ENCODE measurements at places on chromosomes 7 and 10. TPM values are rescaled to one million over a fixed set of nuclear protein-coding genes. Genes with fewer than 3 reads are reported as not detected.

The GHRHR gene
- total RNA-seq, result not detected

The PILRA gene
- total RNA-seq, result 0.95 TPM

The C10orf143 gene
- 0.33 TPM for total RNA-seq

- no peak overlapping the region for H3K4me3 ChIP-seq
- peaks cover 2% of the 10 kb centered on the region for H3K27me3 ChIP-seq
- H3K4me1 ChIP-seq, result no peaks in the 10 kb centered on the region
- no peak overlapping the region for H3K27ac ChIP-seq
Observed at GRCh38 chr7:104857458-104858425, 156.3 kb upstream of the KMT2E start.

DNA sequence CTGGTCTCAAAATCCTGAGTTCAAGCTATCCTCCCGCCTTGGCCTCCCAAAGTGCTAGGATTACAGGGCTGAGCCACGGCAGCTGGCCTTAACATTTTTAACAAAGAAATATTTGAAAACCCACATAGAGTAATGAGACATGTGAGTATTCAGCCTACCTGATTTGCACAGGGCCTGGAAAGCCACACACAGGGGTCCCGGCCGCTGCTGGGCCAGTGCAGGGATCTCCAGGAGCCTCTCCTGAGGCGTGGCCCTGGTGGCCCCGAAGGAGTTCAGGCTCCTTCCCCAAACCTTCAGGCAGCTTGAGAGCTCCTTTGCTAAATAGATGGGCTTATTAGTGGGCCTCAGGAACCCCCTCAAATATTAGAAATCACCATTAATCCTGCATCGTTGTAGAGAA lies 18.7 kb downstream of the CNPY1 start:
- H3K36me3 ChIP-seq, result no peaks in the 10 kb centered on the region
- no peak overlapping the region for H3K4me3 ChIP-seq
- H3K4me1 ChIP-seq, result no peaks in the 10 kb centered on the region
- DNase-seq, result no peak
- H3K27ac ChIP-seq, result no peak overlapping the region

DNA sequence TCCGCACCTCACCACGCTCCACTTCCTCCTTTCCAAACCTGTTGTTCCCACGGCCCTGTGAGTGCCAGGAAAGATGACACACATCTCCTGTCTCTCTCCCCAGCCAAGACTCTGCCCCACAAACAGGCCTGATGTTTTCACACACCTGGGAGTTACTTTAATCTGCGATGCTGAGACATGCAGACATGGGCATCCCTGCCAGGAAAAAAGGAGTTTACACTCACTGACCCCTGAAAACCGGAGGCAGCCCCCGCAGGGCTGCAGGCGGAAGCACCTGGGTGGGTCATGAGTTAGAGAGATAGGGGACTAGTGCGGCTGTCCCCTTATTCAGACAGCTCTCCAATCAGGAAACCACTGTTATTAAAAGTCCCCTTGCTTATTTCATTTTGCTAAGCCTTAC lies 106.4 kb upstream of the CARD11 start:
- H3K27ac ChIP-seq, result no peak overlapping the region
- DNase-seq, result no peak
- H3K4me3 ChIP-seq, result no peak overlapping the region
- H3K4me1 ChIP-seq, result peaks cover 6% of the 10 kb centered on the region
- H3K36me3 ChIP-seq, result no peaks in the 10 kb centered on the region

DNA sequence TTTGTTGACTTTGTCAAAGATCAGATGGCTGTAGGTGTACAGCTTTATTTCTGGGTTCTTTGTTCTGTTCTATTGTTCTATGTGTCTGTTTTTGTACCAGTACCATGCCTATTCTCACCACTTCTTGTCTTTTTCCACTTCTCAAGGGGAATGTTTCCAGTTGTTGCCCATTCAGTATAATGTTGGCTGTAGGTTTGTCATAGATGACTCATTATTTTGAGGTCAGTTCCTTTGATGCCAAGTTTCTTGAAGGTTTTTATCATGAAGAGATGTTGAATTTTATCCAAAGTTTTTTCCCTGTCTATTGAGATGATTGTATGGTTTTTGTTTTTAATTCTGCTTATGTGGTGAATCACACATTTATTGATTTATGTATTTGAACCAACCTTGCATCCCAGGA lies 216.7 kb upstream of the RNF32 start:
- H3K4me1 ChIP-seq, result no peaks in the 10 kb centered on the region
- no peaks in the 10 kb centered on the region for H3K36me3 ChIP-seq
- peaks cover 3% of the 10 kb centered on the region for H3K27me3 ChIP-seq
- no peak for DNase-seq
- H3K27ac ChIP-seq, result no peak overlapping the region

Data from K562 (cell line).